ENCODE measurements at places on chromosomes 7 and 10. TPM values are rescaled to one million over a fixed set of nuclear protein-coding genes. Genes with fewer than 3 reads are reported as not detected.
A peak's percentile ranks its signal among the peaks of the same experiment; 100 is the strongest.

GRCh38 chr7:24401628-24402593 lies 117.9 kb downstream of the NPY start:
- DNase-seq = no peak

GRCh38 chr10:12056748-12057147 lies 12.0 kb upstream of the DHTKD1 start:
- DNase-seq = no peak

Gene EGFR
- total RNA-seq = 56.2 TPM

DNA sequence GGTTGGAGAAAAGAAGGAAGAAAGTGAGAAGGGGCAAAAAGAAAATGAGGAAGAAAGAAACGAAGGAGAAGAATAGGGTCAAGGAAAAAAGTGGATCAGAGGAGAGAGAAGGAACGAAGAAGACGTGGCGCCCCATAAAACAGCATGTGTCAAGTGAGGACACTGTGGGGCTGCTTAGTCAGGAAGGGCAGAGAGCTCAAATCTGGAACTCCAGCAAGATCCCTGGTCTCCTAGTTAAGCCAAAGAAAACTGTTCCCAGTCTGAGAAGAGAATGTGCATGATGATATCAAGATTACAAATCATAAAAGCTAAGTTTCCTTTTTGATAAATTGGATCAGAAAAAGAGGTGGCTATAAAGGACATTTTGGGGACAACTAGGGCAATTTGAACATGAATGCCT lies 33.0 kb downstream of the CREB3L2 start:
- DNase-seq = no peak

- DNase-seq = no peak
Measured at GRCh38 chr10:111650088-111650487, 533.5 kb downstream of the GPAM start.

DNA sequence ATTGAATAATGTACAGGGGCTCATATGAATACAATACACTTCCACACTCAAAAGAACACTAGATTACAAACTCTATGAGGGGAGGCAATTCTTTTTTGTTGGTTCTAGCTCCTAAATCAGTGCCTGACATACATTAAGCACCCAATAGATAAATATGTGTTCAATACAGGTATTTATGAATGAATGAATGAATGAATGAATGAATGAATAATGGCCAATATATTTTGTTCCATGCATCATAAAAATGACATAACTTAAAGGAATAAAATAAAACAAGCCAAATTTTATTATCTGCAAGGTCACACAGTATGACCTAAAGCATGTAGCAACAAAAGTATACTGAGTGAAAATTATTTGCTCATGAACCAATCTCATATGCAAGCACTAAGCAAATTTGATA lies 168.9 kb downstream of the CACNA2D1 start:
- no peak for DNase-seq

GRCh38 chr10:95096143-95096542 lies 26.8 kb upstream of the CYP2C8 start:
- DNase-seq = no peak

DNA sequence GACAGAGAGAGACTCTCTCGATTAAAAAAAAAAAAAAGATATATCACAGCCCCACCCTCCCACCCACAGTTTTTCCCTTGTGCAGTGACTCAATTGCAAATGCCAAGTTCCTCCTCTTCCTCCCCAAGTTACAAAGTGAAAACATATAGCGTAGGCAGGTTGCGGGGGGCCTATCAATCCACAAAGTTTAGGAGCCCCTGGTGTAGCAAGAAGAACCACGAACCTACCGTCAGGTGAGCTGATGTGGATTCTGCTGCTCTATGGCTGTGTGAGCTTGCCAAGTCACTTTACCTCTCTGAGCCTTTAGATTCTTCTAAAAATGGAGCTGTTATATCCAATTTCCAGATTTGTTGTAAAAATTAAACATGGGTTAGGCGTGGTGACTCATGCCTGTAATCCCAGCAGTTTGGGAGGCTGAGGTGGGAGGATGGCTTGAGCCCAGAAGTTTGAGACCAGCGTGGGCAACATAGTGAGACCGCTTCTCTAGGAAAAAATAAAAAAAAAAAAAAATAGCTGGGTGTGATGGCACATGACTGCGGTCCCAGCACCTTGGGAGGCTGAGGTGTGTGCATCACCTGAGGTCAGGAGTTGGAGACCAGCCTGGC lies 8.2 kb upstream of the RHBDD2 start:
- no peak for DNase-seq

Gene EPHB6
- total RNA-seq = 13.7 TPM

- no peak for DNase-seq
Measured at GRCh38 chr10:22263106-22263505, 45.3 kb upstream of the EBLN1 start.

- DNase-seq = peak; percentile 53
Measured at GRCh38 chr10:125190414-125190813, 30.1 kb upstream of the CTBP2 start.

DNA sequence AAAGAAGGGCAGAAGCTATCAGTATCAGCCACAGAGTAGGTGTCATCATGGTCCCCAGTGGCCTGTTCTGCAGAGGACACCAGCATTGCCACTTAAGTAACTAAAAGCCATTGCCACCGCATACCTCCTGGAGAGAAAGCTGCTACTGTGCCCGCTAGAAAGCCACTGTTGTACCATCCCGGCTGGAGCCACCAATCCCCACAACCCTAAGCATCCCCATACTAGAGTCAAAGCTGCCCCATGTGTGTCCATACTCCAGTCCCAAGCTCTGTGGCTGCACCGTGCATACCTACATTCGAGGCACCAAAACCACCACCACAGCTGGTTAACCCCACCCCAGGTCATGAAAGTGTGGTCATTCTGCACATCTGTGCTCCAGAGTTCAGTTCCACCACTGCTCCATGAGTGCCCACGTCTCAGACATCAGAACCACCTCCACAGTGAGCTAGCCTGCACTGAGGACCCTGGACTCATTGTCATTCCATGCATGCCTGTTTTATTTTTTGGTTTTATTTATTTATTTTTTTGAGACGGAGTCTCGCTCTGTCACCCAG lies 9.5 kb upstream of the SEPTIN14 start:
- no peak for DNase-seq

Data from osteocyte (in vitro differentiated cells).